ENCODE measurements at places on chromosomes 1 and 21. TPM values are rescaled to one million over a fixed set of nuclear protein-coding genes. Genes with fewer than 3 reads are reported as not detected.

Gene COPA
- total RNA-seq = 89.4 TPM

Gene RAB25
- 0.21 TPM for total RNA-seq

Gene SUSD4
- total RNA-seq = 7.7 TPM

Gene TFF2
- not detected for total RNA-seq

Gene KCNK1
- 0.10 TPM for total RNA-seq

Gene AGPAT3
- total RNA-seq = 27.7 TPM

Gene GNG4
- total RNA-seq = 0.10 TPM

Gene KMO
- 3.9 TPM for total RNA-seq

Gene HAO2
- not detected for total RNA-seq

Gene HSD3B1
- total RNA-seq = not detected

Gene TAL1
- 10.8 TPM for total RNA-seq

Gene LDLRAD1
- not detected for total RNA-seq

Gene MROH9
- total RNA-seq = under 0.01 TPM

Gene SGIP1
- 0.10 TPM for total RNA-seq

Gene ZBTB8A
- 0.21 TPM for total RNA-seq

Gene RNF187
- 13.7 TPM for total RNA-seq
